ENCODE measurements at places on chromosomes 5 and 9.

- DNase-seq = no peak
Observed at GRCh38 chr5:150129454-150129812, 26.2 kb downstream of the PDGFRB start.

DNA sequence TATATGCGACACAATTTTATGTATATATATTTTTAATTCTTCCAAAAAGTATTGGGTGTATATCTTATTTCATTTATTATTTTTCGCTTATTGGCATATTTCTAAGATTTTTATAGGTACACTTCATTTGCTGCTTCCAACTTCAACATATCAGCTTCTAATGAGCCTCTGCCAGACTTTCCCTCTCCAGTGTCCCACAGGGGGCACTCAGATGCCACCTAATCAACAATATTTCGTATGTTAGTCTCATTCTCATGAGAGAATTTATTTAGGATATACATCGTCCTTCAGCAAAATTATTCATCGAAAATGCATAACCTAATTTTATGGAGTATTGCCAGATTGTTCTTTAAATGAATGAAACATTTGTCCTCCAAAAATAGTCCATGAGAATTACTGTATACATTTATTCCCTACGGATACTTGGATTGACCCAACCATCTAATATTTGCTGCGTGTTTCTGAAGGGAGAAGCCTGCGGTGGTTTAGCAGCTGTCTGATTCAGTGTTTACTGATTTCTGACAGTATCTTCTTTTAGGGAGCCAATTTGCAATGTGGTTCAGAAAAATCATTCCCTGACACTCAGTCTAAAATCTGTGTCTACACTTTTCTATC lies 100.6 kb upstream of the SELENOP start:
- peak; percentile 60 for DNase-seq

GRCh38 chr5:76943006-76943405 lies 9.8 kb upstream of the CRHBP start:
- no peak for DNase-seq

DNA sequence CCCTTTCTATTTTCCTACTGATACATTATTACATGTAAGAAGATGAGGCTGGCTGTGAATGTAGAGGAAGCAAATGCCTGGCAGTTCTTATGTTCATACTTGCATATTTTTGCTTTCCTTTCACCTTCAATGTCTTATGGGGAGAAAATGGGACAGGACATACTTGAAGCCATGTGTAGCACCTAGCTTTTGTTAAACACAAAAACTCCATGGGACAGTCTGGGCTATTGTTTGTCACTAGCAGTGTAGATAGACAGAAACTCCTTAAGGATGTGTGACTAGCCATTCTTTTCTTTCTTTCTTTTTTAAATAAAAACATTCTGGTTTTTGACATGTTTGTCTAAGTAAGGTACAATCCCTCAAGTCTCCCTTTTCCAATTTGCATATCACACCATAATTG lies 122.7 kb downstream of the ARL15 start:
- no peak for DNase-seq

DNA sequence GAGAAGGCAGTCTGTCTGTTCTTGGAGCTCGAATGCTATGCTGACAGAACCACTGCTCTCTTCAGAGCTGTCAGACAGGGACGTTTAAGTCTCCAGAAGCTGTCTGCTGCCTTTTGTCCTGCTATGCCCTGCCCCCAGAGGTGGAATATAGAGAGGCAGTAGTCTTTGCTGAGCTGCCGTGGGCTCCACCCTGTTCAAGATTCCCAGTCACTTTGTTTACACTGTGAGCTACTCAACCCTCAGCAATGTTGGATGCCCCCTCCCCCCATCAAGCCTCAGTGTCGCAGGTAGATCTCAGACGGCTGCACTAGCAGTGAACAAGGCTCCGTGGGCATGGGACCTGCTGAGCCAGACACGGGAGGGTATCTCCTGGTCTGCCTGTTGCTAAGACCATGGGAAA lies 344.2 kb downstream of the TMEM161B start:
- no peak for DNase-seq

Measured in NCI-H1092 treated with DMSO at 0.1 percent for 48 hours (cell line).